ENCODE measurements at places on chromosomes 5 and 9. TPM values are rescaled to one million over a fixed set of nuclear protein-coding genes. Genes with fewer than 3 reads are reported as not detected.

DNA sequence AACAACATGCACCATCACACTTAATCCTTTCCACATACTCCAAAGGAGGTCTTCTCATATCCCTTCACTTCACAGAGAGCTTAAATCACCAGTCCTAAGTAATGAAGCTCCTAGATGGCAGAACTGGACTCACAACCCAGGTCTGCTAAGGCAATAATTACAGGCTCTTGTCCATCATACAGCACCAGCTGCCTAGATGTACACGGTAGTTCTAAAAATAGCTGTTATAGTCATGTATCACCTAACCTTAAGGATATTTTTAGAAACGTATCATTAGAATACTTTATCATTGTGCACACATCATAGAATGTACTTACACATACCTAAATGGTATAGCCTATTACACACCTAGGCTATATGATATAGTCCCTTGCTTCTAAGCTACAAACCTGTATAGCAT lies 644.6 kb upstream of the RGMB start:
- DNase-seq: no peak

DNA sequence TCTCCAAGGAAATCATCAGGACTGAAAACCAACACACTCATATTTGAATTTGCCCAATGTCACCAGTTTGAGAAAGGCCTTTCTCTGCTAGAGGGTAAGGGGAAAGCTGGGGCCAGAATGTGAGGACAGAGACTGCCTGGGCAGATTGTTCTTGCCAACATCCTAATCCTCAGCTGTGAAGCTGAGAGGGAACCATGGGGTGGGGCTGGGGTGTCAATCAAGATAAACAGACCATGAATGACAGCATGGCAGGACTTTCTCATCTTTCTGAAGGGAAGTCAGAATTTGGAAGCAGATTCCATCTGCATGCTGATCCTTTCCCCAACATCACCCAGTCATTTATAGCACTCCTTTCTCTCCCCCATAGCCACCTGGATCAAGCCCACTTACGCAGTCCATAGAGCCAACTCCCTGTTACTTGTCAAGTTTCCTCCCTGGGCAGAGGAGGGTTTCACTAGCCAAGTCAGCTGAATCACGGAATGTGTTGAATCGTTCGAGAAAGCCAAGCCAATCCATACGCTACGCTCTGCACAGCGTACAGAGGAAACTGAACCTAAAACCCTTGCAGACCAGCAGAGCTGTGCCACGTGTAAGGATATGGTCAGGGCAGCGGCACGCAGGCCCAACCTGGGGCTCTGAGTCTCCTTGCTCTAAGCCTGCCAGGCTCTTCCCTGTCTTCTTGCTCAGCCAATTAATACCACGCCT lies 14.9 kb downstream of the GLDC start:
- peak; percentile 46 for DNase-seq

DNA sequence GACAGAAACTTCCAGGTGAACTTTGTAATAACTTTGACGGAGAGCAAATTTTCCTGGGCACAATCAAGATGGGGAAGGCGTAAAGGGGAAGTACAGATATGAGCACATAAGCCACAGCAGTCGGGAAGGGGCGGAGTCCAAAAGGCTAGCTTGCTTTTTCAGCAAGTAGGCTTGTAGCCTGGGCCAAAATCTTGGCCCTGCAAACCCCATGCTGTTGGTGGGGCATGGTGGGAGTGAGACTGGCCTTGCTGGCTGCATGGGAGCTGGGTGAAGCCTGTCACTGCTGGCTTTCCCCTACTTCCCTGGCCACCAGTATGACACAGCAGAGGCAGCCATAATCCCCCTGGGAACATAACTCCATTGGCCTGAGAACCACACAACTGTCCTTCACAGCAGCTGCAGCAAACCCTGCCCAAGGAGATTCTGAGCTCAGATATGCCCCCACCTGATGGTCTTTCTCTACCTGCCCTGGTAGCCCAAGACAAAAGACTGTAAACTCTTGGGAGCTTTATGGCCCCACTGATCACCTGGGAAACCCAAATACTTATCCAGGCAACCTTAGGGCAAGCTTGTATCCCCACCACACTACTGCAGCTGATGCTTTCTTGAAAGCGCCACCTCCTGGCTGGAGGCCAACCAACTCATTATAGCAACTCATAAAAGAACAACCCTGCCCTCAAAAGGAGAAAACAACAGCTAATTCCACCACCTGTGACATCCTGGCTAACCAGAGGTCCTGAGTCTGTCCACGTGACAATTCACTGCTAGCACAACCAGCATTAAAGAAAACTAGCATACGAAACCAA lies 24.0 kb downstream of the DCTN4 start:
- DNase-seq: peak; percentile 42

NUTM2F gene
- not detected for polyA plus RNA-seq

GRCh38 chr9:14748373-14748772 lies 25.8 kb upstream of the CER1 start:
- no peak for DNase-seq

Measured in B cell (primary cell).